Stimulated activated effector memory CD8-positive, alpha-beta T cell treated with anti-CD3 and anti-CD28 coated beads, Interleukin-12 subunit alpha, Interleukin-12 subunit beta, amount 100 ng/mL, for 72 hours (primary cell): ENCODE measurements at places on chromosomes 12 and 14.

- DNase-seq = no peak
Measured at GRCh38 chr12:2486796-2487195, 308.0 kb upstream of the FKBP4 start.

- no peak for DNase-seq
Measured at GRCh38 chr14:93941293-93941910, 14.3 kb downstream of the FAM181A start.

DNA sequence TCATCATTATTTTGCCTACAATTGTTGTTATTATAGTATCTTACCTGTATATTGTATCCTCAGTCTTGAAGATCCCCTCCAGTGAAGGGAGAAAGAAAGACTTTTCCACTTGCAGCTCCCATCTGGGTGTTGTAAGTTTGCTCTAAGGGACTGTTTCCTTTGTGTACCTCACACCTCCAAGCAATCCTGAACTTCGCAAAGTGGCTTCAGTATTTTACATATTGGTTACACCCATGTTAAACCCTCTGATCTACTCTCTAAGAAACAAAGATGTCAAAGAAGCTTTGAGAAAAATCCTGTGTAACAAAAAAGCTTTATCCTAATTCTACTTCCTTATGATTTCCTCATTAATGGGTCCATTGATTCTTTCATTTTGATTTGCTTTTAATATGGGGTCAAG, 10.1 kb upstream of the OR9K2 start:
- no peak for DNase-seq

GRCh38 chr12:26271889-26272492, 76.6 kb downstream of the SSPN start:
- DNase-seq = no peak

- DNase-seq = no peak
Measured at GRCh38 chr14:97138801-97139200, 341.6 kb downstream of the VRK1 start.
